MG63 (cell line): ENCODE measurements at places on chromosomes 3 and 15.

- no peak for DNase-seq
These were observed 241.2 kb downstream of the FEZF2 start for GRCh38 chr3:62132027-62132602.

- peak; percentile 47 for DNase-seq
These were observed 24.7 kb downstream of the LYSMD4 start for GRCh38 chr15:99708563-99708962.

DNA sequence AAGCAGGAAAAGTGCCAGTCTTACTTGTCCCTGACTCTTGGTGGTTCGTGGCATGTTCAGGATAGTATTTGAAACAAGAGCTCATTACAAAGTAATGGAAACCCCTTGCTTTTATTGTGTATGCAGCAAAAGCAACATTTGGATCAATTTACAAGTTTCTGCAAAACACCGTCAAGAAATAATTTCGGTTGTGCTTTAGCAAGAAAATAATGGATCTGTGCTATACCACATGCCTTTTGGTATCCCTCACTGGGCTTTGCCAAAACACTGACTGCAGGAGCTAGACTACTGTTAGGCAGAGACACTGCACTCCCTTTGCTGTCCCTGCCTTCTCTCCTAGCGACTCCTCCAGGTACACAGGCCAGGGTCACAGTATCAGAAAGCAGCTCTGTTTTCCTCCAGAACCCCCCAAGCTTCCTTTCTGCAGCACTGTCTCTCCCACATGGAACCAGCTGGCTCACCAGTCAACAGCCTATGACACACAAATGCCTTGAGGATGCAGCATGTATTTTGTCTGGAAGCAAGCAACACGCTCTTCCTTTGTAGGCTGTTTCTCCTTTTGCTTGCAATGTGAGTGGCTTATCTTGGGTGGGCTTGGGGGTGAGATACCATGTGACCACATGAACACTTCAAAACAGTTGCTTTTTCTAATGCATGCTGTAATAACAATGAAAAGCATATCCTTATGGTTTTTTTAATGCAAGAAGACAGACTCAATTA, 111.4 kb downstream of the PGPEP1L start:
- DNase-seq = peak; percentile 56

DNA sequence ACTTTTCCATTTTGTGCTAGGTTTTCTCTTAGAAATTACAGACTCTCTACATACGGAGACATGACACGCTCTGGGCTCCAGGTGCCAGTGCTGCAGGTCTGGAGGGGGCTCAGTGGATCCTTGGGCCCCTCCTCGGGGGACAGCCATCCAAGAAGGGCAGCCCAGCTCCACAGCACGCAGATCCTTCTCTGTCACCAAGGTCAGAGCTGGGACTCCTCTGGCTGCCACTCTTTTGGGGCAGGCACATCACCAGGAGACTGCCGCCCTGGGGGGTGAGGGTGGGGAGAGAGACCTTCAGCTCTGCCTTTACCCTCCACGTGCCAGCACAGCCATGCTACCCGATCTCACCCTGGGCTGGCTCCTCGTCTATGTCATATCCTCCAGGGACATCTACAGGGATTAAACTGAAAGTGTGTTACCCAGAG, 65.6 kb downstream of the ATP10A start:
- DNase-seq = no peak

GRCh38 chr3:119690043-119690656, 12.7 kb upstream of the CFAP91 start:
- DNase-seq = peak; percentile 7

GRCh38 chr3:25573386-25574171, 91.1 kb downstream of the TOP2B start:
- DNase-seq = peak; percentile 65

- no peak for DNase-seq
These were observed 1095.1 kb downstream of the IGSF11 start for GRCh38 chr3:117939425-117940027.

GRCh38 chr3:99562990-99563607, 75.3 kb upstream of the COL8A1 start:
- DNase-seq = no peak

DNA sequence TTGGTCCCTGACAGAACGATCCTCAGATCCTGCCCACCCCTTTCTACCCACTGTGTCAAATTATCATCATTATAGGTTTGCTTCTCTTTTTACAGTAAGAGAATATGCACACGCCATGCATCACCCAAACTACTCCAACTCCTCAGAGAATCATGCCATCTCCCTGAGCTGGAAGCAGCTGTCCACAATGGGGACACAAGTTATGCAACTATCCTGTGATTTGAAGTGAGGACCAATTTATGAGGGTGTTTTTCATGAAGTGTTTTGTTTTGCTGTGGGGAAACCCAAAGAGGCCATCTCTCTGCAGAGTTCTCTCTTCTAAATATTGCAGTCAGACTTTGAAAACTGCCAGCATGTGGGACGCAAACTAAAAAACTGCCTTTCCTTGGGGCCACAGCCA, 35.8 kb upstream of the TNFSF10 start:
- no peak for DNase-seq

DNA sequence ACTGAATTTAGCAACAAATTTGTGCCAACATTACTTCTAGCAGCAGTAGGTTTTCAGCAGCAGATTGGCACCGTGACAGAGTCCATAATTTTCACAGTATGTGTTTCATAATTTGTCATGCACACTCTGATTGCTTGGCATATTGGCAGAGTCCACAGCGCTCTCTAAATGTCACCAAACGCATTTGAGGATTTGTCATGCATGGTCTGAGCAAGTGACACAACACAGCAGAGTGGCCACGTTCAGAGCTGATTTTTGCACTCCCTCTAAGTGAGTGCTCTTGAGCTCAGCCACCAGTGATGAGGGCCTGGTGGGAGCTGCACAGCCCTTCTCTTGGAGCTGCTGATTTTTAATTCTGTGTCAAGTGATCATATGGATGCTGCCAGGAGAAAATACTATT, 1270.8 kb downstream of the ROBO1 start:
- no peak for DNase-seq

DNA sequence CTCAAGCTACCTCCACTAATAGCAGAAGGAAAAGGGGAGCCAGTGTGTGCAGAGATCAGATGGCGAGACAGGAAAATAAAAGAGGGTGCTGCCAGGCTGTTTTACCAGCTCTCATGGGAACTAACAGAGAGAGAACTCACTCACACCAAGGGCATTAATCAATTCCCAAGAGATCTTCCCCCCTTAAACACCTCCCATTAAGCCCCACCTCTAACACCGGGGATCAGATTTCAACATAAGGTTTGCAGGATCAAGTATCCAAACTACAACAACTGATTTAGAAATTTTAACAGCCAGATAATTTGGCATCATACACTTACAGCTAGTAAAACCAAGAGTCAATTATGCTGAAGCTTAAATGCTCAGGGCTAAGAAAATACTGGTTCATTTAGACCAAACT, 18.9 kb downstream of the CD200 start:
- DNase-seq = no peak

DNA sequence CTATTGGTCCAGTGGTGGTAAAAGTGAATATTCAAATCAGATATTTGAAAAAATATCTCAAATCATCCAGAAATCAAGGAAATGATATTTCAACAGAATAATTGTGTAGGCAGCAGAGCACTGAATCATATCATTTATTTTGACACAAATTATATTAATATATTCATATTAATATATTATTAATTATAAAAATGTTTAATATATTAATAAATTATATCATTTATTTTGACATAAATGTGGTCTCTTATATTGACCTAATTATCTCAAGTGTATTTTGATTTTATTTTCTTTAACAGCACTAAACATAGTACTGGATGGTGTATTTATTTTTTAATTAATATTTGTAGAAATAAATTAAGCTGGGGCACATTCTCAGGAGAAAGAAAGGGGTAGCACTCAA, 257.7 kb upstream of the THBS1 start:
- DNase-seq = no peak

DNA sequence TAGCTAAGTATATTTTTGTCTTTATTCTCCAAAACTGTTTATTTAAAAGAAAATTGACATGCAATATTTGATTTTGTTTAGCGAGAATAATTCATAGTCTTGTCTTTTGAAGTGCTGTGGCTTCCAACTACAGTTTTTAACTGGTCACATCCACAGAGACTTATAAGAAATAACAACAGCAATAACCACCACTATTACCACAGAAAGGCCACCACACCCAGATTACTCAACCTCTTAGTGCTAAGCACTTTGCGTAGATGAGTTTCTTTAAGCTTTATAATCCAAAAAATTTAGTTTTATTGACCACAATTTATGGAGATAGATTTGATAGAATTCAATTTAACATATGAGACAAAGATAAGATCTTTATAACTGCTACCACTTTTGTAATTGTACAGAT, 468.4 kb upstream of the UBE2E2 start:
- DNase-seq = no peak

- no peak for DNase-seq
These were observed 583 bp downstream of the EAF1 start for GRCh38 chr3:15427981-15428380.

- DNase-seq = no peak
These were observed 4.5 kb downstream of the NOX5 start for GRCh38 chr15:69018951-69019350.

- DNase-seq = no peak
These were observed 62.4 kb upstream of the SLC6A1 start for GRCh38 chr3:10929978-10930665.

DNA sequence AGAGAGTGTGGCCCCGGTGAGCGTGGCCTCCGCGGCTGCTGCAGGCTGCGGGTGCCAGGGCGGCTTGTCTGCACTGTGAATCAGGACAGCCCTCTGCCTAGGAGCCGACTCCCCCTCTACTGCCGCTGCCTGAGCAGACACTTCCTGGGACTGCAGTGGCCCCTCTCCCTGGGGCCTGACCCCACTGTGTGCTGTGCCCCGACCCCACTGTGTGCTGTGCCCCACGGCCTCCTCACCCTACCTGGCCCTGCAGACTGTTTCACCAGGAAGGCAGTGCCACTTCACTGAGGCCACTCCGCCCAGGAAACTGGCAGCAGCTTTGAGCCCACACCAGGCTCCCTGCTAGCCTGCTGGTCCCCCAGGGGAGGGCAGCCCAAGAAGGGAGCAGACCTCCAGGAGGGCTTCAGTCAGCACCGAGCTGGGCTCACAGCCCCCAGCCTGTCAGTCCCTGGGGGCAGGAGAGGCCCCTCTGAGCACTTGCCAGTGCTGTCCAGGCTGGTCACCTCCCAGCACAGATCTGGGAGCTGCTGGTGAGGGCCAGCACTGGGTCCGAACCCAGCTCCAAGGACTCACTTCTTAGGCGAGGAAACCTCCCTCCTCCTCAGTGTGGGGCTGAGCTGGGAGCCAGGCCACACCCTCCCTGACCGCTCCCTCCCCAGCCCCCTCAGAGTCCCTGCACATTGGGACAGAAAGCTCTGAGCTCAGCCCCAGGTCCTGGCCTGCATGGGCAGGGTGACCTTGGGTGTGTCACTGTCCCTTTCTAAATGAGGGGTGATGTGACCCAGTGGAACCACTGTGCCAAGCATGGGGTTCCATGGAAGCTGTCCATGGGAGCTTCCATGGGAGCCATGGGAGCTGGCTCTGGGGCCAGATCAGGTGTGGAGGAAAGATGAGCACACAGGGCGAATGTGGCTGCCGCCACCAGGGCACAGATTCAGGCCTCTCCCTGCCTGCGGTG, 56.8 kb downstream of the DNAJB8 start:
- DNase-seq = no peak

- no peak for DNase-seq
These were observed 83.5 kb upstream of the PLCL2 start for GRCh38 chr3:16801223-16801622.

GRCh38 chr15:98834976-98835375, 172.6 kb downstream of the PGPEP1L start:
- no peak for DNase-seq

GRCh38 chr15:88625943-88626741, 5.0 kb downstream of the AEN start:
- no peak for DNase-seq

DNA sequence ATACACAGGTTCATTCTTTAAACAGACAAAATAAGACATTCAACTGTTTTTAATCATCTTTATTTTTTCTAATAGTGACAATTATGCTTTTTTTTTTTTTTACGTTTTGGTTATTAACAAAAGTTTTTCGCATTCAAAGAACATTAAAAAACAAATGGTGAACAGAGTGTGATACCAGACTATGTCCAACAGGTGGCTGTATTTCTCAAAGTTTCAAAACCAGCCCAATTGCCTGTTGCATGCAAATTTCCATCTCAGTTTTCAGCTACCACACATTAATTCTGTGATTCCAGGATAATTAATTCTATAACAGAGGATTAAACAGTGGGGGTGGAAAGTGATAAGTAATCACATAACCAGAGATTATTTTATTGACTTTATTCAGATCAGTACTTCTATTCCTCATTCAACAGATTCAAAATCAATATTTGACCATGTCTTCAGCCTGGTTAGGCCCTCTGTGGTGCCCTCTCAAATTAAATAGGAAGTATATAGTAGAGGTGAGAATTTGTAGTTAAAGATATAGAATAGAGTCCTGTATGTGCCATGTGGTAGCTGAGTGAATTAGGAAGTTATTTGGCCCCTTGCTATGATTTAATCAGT, 122.2 kb upstream of the DCBLD2 start:
- no peak for DNase-seq

DNA sequence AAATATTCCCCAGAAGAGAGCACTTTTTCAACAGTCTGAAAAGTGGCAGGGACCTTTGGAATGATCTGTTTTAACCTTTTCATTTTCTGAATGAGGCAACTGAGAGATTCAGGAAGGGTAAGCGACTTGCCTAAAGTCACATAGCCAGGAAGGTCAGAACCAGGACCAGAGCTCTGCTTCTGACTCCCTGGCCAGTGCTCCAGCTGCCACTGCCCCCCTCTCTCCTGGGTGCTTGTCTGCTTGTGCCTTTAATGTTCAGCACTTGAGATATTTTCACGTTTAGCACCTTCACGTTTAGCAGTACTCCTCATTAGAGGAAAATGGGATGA, 68.3 kb downstream of the SMAD3 start:
- no peak for DNase-seq

DNA sequence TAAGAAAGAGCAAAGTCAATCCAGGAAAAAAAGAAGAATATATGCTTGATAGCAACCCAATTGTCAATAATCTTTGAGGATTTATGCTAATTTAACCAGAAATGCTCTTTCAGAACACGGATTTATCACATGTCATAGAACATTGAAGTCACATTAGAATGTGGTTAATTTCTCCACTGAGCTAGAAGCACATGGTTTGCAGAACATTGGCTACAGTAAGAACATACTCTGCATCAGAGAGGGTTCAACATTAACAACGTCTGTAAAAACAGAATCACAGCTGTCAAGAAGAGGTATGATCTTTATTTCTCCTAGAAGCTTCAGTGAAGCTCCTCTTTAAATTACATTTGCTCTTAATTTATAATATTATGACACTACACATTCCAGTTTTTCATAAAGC, 619.7 kb upstream of the AGTR1 start:
- no peak for DNase-seq

DNA sequence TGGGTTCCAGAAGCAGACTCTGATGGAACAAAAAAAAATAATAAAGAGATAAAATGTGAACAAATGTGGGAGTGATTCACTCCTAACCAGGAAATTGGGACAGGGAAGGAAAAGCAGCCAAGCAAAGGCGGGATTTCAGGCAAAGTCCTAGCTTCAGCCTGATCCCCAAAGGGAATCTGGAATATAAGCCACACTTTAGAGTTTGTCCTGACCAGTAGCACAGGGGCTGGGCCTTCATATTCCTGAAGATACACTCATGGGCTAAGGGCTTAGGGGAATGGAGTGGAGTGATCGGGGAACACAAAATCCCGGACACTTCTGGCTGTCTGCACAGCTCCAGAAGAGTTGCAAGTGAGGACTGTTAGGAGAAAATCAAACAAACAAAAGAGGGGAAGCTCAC, 135.0 kb upstream of the COL8A1 start:
- DNase-seq = peak; percentile 63
